ENCODE measurements at places on chromosomes 11 and 22. TPM values are rescaled to one million over a fixed set of nuclear protein-coding genes. Genes with fewer than 3 reads are reported as not detected.

NXPE1 gene
- total RNA-seq: not detected

RPL3 gene
- total RNA-seq: 1,693 TPM

BUD13 gene
- total RNA-seq: 36.3 TPM

DNA sequence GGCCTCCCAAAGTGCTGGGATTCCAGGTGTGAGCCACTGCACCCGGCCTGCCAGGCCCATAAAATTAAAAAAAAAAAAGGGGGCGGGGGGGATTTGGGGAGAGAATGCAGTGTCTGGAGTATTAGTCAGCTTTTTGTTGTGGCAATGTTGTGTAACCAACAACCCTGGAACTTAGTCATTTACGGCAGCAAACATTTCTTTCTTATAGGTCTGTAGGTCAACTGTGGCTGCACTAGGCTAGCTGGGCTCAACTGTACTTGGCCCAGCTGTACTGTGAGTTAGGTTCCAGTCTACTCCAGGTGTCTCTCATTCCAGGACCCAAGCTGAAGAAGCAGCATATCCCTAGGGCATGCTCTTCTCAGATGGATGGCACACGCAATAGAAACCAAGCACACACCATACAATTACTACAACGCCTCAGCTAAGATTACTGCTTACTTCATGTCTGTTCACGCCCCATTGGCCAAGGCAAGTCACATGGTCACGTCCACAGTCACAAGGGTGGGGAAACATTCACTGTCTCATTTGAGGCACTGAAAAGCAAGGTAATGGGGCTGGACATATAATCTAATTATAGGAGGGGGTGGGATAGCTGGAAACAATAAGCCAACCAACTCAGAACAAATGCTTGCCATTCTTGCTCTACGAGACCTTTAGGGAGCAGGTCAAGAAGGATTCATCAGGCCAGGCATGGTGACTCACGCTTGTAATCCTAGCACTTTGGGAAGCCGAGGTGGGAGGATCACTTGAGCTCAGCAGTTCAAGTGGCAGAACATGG lies 10.4 kb upstream of the SPINDOC start:
- no peak overlapping the region for H3K4me3 ChIP-seq
- H3K27ac ChIP-seq: no peak overlapping the region
- H3K36me3 ChIP-seq: no peaks in the 10 kb centered on the region
- no peak for DNase-seq
- no peaks in the 10 kb centered on the region for H3K27me3 ChIP-seq
- no peaks in the 10 kb centered on the region for H3K4me1 ChIP-seq

GRCh38 chr11:80649186-80649585 lies 1208.4 kb upstream of the TENM4 start:
- no peak overlapping the region for H3K27ac ChIP-seq
- no peaks in the 10 kb centered on the region for H3K36me3 ChIP-seq
- H3K27me3 ChIP-seq: no peaks in the 10 kb centered on the region
- no peak overlapping the region for H3K4me3 ChIP-seq

DNA sequence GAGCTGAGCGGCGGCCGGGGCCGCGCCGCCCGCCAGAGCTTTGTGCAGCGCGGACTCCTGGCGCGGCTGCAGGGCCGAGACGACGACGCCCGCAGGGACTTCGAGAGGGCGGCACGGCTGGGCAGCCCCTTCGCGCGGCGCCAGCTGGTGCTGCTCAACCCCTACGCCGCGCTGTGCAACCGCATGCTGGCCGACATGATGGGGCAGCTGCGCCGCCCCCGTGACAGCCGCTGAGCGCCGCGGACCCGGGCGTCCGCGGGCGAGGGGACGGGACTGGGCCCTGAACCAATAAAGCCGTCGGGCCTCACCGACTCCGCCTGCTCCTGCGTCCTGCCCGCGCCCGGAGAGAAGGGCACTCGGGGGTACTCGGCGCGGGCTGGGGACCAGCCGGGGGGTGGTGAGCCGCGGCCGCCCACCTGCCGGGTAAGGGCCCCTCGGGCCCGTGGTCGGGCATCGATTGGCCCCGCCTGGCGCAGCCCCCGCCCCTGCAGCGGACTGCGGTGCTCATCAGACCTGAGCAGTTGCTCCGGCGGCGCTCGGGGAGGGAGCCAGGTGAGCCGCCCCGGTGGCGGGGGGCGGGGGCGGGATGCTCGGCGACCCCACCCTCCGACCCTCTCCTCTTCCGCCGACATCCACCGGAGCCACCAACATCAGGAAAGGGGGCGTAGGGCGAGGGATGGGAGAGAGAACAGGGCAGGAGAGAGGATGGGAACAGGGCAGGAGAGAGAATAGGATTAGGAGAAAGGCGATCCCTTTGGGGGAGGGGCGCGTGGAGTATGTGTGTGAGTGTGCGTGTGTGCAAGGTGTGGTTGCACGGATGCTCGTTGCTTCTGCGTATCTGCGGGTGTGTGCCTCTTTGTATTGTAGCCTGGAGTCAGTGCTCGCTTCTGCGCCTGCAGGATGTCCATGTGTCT lies at the start of gene TMEM25:
TMEM25 (plus strand) TSS at position 510 of the 914 bp plus-strand sequence. CDS start 610 bp downstream, outside the sequence.
- peak within 1 kb of the TSS; percentile 83 for H3K4me3 ChIP-seq
- H3K27ac ChIP-seq: peak within 1 kb of the TSS; percentile 78
- H3K36me3 ChIP-seq: no peaks in the 10 kb centered on the region
- DNase-seq: peak; percentile 74

DNA sequence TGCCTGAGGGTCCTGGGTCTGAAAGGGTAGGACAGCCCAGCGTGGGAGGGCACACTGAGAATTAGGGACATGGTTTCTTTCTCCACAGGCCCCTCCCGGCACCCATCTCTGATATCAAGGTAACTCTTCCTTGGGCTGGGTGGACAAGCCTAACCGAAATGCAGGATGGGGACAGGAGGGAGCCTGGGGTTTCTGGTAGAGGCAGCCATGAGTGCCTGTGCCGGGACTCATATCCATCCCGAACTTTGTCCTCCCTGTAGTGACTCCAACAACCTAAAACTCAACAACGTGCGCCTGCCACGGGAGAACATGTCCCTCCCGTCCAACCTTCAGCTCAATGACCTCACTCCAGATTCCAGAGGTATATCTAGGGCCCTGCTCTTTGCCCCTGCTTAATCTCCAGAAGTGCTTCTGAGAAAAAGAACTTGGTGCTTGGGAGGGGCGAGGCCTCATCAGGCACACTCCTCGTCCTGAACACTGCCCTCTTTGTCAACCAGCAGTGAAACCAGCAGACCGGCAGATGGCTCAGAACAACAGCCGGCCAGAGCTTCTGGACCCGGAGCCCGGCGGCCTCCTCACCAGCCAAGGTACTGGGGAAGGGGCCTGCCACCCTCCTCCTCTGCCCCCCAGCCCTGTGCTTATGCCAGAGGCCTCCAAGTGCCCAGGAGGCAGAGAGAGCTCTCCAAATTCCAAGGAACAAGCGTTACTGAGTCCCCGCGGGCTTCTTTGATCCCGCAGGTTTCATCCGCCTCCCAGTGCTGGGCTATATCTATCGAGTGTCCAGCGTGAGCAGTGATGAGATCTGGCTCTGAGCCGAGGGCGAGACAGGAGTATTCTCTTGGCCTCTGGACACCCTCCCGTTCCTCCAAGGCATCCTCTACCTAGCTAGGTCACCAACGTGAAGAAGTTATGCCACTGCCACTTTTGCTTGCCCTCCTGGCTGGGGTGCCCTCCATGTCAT lies 3.1 kb downstream of the TMEM25 start:
- DNase-seq: no peak
- H3K27ac ChIP-seq: no peak overlapping the region
- peaks cover 23% of the 10 kb centered on the region for H3K4me1 ChIP-seq
- peaks cover 2% of the 10 kb centered on the region for H3K36me3 ChIP-seq

DNA sequence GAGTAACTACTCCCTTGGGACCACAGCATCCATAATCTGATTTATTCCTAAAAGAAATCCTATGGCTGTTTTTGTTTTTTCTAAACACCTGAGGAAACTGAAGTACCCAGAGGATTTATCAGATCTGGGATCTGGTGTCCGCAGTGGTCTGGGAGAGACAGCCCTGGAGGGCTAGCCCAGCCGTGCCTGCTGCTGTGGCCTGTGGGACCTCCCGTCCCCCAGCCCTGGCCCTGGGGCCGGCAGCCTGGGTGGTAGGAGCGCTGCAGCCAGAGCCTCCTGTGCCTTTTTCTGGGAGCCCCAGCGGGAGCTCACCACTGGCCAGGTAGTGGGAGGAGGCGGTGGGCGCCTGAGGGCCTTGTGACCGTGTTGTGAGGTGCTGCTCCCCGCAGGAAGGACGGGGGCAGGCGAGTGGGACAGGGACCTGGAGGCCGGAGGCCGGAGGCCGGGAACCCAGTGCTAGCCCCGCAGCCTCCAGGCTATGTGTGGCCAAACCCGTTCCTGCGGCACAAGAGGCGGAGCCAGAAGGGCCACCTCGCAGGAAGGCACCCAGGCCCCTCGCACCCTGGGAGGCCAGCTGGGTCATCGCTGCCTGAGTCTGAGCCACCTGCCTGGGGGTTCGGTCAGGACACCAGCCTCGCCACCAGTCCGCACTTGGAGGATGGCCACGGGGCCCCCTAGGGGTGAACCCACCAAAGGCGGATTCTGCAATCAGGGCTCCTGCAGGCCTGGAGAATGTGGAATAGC lies 18.2 kb upstream of the C11orf96 start:
- no peaks in the 10 kb centered on the region for H3K27me3 ChIP-seq
- peaks cover 16% of the 10 kb centered on the region for H3K36me3 ChIP-seq
- H3K4me1 ChIP-seq: peaks cover 5% of the 10 kb centered on the region
- DNase-seq: no peak
- no peak overlapping the region for H3K27ac ChIP-seq
